ENCODE measurements at places on chromosomes 5 and 9.

GRCh38 chr9:37936965-37937364, 33.0 kb upstream of the SLC25A51 start:
- no peak for DNase-seq

GRCh38 chr9:95962936-95963335, 87.4 kb downstream of the ERCC6L2 start:
- no peak for DNase-seq

- no peak for DNase-seq
Observed at GRCh38 chr5:106833517-106833916, 837.2 kb downstream of the EFNA5 start.

DNA sequence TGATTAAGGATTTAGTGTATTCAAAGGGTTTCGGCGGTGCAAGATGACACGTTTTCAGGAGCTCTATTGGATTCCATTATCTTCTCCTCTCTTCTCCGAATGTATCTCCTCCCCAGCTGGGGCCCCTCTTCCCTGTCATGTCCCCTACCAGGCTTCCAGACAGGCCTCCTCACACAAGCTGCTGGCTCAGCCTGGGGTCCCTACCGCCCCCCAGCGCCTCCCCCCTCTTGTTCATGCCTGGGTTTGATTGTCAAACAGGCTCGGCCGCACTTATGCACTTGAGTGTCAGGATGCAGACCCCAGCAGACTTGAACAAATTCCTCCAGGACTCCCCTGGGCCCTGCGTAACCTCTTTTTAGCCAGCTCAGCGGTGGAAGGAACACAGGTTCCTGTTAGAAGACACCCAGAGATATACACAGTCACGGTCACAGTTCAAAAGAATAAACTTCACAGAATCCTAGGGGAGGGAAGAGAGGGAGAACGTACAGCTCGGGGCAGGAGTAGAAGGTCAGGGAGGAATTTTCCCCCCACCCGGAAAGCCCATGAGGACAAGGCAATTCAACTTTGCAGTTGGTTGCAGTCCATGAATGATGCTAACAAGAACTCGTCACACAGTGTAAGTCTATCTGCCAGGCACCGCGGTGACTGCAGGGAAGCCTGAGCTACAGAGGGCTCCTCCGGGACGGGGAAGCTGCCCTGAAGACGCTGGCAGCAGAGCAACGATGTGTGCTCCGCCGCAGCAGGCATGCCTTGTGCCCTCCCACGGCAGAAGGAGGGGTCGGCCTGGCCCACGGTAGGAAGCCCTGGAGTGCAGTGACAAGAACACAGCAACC, 560.0 kb downstream of the BNC2 start:
- no peak for DNase-seq

- no peak for DNase-seq
Observed at GRCh38 chr5:159777049-159777660, 139.1 kb upstream of the ADRA1B start.

DNA sequence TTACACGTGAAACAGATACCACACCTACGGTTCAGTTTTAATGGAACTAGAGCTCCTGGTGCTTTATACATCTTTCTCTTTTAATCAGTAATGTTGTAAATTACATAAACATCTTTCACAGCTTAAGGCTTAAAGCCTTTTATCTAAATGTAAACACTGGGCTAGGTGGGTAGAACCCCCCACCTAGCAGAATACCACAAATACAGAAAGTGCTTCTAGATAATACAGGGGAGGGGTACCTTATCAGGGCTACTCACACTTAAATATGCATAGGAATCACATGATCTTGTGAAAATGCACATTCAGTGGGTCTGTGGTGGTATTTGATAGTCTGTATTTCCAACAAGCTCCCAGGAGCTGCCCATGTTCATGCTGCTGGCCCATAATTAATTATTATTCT, 256.4 kb upstream of the TARS1 start:
- no peak for DNase-seq

GRCh38 chr9:124442826-124443225, 7.4 kb upstream of the ADGRD2 start:
- DNase-seq: no peak

GRCh38 chr5:149268928-149269557, 2.6 kb upstream of the AFAP1L1 start:
- no peak for DNase-seq

GRCh38 chr9:100087218-100087617, 11.6 kb downstream of the ERP44 start:
- no peak for DNase-seq

GRCh38 chr5:16561660-16562059, 55.1 kb downstream of the RETREG1 start:
- DNase-seq: no peak

GRCh38 chr5:30561771-30562170, 631.7 kb upstream of the CDH6 start:
- DNase-seq: no peak

GRCh38 chr5:10338686-10339057, 14.8 kb upstream of the MARCHF6 start:
- no peak for DNase-seq

- DNase-seq: no peak
Observed at GRCh38 chr9:130877300-130877699, 19.3 kb downstream of the QRFP start.

DNA sequence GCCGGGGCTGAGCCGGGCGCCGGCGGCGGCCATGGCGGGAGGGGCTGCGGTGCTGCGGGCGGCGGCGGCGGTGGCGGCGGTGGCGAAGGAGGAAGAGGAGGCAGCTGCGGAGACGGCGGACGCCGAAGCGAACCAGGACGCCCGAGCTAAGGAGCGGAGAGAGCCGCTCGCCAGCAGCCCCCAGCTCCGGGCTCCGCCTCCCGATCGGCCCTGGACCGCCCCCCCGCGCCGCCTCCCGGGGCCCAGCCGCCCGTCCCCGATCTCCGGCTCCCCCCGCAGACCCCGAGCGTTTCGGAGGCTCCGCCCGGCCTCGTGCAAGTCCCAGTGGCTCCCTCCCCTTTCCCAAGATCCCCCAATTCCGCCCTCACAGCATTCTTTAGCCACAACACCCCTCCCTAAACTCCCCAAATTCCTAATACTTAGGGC, at the start of gene ASTN2:
Gene ASTN2, minus strand, starts transcription at position 152 of the 426 bp plus-strand sequence. Its CDS starts 119 bp downstream, at position 33.
- no peak for DNase-seq

- no peak for DNase-seq
Observed at GRCh38 chr5:38598296-38598993, 42.0 kb upstream of the LIFR start.

- DNase-seq: no peak
Observed at GRCh38 chr9:125106285-125106893, 36.9 kb downstream of the SCAI start.

DNA sequence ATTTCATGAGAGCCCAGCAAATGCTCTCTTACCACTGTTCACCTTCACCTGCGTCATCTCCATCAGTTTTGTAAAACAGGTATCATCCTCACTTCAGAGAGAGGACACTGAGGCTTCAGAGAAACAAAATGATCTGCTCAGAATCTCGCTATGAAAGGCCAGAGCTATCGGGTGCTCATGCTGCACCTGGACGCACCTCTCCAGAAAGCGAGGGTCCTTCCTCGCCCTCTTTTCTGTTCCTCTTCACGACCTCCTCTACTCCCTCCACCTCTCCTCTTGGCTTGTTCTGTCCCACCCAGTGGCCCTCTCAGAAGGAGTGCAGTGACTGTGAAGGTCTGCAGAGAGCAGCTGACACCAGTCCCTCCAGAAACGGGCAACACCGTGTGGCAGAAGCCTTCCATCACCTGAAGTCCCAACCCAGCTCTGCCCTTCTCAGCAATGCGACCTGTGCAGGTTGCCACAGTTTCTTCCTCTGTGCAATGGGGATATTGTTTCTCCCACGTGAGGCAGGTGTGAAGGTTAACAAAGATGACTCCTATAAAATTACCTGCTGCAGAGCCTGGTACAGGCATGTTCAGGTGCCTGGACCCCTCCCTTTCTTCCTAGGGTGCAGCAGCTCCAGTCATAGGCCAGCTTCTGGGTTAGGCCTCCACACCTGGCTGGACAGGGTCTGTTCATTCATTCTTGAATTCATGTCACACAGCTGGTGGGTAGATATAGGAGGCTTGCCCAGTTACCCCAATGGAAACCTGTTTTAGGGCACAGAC, 45.3 kb upstream of the ANGPTL2 start:
- no peak for DNase-seq

DNA sequence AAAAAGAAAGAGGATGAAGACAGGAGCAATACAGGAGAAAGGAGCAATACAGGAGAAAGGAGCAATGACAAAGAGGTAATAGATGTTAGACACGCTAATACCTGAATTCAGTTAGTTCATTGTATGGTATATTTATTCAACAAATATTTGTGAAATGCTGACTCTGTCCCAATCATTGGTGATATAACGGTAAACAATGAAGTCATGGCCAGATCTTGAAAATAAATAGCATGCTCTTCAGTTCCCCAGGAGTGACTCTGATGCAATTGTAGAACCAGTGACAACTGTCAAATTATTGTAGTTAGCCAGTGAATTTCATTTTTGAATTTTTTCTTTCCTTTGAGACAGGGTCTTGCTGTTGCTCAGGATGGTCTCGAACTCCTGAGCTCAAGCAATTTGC, 48.0 kb upstream of the SPINK14 start:
- no peak for DNase-seq

DNA sequence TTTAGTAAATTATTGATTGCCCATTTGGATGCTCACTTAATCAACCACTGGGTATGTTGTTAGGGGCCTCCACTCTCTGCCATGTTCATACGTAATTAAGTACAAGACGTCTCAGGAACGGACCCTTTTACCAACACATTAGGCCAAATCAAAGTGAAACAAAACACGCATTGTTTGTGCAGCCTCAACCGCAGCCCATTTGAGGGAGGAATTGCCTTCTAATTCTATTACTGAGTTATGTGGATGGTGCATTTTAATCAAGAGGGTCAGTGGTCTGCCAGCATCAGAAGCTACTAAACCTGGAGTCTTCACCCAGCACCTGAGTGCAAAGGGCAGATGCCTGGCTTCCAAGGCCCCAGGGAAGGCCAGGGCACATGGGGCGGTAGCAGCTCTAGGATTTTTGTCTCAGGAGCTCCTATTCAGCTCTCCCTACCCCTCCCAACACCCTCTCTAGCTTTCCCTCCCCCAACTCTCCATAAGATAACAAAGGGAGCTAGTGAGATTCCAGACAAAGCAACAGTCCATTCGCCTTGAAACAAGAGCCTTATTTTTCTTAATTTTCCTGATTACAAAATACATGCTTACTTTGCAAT, 7.9 kb upstream of the MED27 start:
- no peak for DNase-seq

DNA sequence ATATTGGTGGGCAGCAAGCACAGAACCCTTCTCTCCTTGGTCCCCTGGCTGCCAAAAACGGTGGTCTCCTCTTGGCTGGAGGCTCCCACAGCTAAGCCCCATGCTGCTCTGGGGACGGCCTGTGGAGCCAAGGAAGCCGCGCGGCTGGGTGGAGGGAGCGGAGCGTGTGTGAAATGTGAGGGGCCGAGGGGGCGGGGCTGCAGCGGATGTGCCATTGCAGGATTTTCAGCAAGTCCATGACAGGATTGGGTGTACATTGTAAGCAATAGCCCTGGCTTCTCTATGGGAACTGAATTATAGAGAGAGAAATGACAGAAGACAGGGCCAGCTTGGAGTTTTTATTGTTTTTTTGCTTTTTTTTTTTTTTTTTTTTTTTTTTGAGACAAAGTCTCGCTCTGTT, 336.5 kb downstream of the DIRAS2 start:
- DNase-seq: no peak

GRCh38 chr9:91207729-91208418, 153.8 kb downstream of the AUH start:
- DNase-seq: no peak

DNA sequence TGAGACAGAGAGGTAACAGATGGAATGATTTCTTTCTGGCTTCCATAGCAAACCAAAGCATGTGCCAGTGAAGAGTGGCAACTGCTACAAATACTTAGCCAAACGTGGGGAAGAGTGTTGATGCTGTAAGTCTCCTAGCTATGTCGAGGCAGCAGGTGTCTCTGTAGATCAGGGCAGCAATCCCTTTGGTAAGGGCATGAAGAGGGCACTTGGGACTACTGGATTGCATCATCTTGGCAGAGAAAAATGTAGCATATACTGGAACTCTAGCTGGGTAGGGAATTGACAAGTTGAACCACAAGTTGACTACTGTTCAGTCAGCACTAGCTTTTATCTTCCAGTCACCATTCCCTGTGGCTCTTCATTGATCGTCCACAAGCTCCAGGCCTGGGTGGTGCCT, 75.8 kb downstream of the GHR start:
- DNase-seq: no peak

DNA sequence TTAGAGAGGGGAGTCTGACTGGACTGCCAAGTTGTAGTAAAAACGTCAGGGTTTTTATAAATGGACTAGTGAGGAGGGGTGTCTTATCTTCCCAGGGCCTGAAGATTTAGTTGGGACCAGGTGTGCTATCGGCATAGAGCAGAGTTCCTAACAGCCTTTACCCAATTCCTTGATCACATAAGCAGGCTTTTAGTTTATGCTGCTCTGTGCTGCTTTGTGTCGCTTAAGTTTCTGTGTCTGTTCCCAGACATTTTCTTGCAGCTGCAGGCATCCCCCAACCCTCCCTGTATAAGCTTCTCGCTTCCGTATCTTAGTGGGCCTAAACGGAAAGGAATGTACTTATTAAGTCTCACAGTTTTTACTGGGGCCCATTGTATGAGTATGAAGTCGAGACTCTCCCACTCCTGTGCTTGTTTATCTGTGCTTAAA, 2.6 kb upstream of the SMC5 start:
- no peak for DNase-seq

DNA sequence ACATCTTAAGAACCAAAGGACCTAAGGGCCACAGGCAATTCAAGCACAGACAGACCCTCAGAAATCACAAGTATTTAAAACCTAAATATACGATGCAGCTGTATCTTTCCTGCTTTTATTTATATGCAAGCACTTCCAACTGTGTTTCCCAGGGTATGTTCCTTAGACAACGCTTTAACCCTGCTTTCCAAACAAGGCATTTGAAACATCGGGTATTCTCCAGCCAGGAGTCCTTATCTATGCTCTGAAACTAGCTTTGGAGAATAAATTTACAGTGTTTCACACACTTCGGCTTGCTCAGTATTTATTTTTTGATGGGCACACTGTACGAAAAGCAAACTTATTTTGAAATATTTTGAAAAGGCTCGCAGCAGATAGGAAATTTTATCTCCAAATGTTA, 13.5 kb downstream of the NR6A1 start:
- DNase-seq: no peak

- DNase-seq: no peak
Observed at GRCh38 chr9:8784838-8785237, 985.3 kb upstream of the DMAC1 start.

GRCh38 chr5:179558932-179559283, 8.6 kb downstream of the RUFY1 start:
- no peak for DNase-seq
